Hematopoietic multipotent progenitor cell treated with erythropoietin and hydrocortisone succinate and interleukin-3 and kit ligand, for 15 days (in vitro differentiated cells): ENCODE measurements at places on chromosomes 5 and 9.

- DNase-seq = no peak
These were observed 57.4 kb downstream of the NRG2 start for GRCh38 chr5:139985733-139986132.

- DNase-seq = no peak
These were observed 19.8 kb downstream of the TRIP13 start for GRCh38 chr5:912280-913091.

DNA sequence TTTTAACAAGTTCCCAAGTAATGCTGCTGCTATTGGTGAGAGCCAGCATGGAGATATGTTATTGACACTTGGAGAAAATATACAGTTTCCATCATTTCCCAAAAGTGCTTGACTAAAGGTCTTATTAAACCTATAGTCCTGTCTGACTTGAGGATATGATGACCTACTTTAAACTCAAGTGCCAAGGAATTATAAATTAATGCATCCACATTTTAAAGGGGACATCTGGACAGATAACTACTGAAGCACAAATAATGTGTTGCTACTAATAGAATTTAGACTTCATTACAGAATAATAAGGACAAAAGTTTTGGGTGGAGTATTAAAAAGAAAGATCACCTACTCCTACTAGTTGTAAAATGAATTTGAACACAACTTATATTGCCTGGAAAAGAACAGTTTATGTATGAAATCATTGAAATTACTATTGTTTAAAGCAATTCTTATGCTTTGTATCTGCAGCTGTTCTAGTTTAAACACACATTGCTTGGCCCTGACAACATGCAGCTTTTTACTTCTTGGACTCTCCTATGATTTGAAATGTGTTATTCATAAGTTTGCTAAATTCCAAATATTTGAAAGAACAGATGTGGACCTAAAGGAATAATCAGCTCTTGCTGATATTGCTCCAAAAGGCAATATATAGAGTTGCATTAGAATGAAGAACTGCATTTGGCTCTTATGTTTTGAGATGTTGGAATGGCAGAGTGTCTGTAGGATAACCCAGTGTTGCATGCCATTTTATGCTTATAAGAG lies 73.4 kb downstream of the SGCD start:
- DNase-seq = no peak

- no peak for DNase-seq
These were observed 600.7 kb upstream of the SGCD start for GRCh38 chr5:155726267-155726666.

GRCh38 chr5:146009020-146009419 lies 72.6 kb downstream of the SH3RF2 start:
- DNase-seq = no peak

DNA sequence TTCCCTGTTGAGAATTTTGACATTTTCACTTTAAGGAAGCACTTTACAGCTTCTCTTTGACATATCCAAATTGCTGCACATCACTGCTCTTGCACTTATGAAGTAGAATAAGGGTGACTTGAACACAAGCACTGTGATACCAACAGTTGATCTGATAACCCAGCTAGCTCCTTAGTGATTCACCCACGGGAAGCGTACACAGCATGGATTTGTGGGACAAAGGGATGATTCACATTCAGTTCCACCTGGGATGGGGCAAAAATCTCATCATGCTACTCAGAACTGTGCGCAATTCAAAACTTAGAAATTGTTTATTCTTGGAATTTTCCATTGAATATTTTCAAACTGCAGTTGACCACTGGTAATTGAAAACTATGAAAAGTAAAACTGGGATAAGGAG lies 1565.5 kb upstream of the CDH9 start:
- no peak for DNase-seq

DNA sequence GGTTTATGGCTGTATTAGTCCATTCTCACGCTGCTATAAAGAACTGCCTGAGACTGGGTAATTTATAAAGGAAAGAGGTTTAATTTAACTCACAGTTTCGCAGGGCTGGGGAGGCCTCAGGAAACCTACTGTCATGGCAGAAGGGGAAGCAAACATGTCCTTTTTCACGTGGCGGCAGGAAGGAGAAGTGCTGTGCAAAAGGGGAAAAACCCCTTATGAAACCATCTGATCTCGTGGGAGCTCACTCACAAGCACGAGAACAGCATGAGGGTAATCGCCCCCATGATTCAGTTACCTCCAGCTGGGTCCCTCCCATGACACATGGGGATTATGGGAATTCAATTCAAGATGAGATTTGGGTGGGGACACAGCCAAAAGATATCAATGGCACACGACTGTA lies 13.9 kb downstream of the LRRC70 start:
- DNase-seq = no peak

GRCh38 chr5:95884017-95884325 lies 61.4 kb upstream of the GLRX start:
- no peak for DNase-seq

- no peak for DNase-seq
These were observed 222.0 kb downstream of the MAN2A1 start for GRCh38 chr5:109911731-109912130.

DNA sequence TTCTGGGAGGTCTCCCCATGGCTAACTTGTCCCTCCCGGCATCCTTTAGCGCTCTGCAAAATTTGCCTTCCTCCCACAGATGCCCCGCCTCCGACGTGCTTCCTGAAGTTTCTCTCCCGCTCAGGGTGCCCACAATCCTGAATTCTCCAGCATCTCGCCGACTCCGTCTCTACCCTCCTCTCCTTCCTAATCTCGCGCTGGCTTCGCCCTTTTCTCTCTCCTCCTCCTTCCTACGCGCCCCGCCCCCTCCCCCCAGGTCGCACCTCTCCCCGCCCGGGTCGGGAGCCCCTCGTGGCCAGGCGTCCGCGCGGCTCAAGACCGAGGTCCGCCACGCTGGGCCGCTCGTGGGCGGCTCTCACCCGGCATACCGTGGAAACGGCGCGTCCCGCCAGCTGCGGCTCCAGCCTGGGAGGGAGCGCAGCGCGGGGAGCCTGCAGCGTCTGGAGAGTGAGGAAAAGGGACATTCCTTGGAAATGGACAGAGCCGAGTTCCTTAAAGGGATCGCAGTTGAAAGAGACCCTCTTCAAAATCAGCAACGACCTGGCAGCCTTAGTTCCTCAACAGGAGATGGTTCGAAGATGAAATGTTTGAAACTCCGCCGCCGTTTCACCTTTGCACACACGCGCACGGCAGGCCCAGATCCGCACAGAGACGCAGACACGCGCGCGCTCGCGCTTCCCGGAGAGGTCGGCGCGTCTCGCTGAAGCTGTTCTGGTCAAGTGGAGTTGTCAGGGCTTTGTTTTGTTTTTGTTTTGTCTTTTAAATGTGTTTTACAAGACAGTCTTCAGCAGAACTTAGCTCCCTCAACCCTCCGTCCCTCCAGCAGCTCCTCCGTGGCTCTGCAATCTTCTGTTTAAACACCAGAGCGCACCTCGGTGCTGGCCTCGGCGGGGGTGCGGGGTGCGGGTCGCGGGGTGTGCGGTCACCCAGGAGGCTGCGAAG lies 5.0 kb upstream of the IRX2 start:
- DNase-seq = no peak

DNA sequence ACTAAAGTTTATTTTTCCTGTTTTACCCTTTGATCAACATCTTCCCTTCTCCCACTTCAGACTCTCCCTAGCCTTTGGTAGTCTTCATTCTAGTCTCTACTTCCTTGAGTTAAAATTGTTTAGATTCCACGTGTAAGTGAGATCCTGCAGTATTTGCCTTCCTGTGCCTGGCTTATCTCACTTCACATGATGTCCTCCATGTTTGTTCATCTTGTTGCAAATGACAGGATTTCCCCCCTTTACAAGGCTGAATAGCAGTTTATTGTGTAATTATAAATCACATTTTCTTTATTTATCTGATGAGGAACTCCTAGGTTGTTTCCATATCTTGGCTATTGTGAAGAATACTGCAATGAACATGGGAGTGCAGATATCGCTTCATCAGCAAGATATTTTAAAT lies 461.7 kb downstream of the CHSY3 start:
- no peak for DNase-seq

DNA sequence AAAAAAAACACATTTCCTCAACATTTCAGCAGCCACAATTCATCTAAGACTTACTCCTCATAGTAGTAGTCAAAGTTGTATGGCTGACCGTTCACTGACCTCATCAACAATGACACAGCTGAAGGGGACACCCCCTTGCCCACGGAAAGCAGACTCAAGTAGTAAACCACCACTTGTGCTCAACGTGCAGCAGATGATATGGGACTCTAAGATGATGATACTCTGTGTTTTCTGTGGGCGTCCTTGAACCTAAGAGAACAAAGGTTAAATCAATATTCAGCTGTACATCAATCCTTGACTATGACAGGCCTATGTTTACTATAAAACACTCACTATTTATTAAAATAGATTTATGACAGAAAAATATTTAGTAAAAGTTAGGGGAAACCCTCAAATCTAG lies 71.6 kb downstream of the SETX start:
- DNase-seq = no peak

GRCh38 chr5:96868603-96869371 lies 7.5 kb upstream of the ERAP2 start:
- DNase-seq = peak; percentile 51

DNA sequence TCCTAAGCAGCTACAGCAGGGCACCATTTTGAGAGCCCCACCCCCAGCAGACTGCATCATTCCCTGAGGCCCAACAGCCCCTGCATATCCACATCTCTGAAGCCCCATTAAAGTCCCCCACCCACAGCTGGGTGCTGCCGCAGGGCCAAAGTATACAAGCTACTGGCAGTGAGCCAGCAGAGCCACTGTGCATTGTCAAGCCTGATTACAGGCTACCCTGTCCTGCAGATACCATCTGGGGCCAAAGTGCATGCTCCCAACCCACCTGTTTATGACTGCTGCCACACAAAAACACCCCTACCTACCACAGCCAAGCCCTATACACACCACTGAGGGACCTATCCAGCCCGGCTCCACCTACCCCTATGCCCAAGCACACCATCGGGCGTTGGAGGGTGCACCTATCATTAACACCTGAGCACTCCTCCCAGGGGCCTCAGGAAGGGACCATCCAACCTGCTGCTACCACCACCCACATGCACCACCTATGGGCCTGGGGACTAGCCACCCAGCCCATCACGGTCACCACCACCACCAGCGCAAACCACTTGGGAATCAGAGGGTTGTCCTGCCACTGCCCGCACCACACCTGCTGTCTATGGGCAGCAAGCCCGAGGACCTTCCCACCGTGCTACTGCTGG lies 105.0 kb downstream of the PLPP1 start:
- DNase-seq = no peak

DNA sequence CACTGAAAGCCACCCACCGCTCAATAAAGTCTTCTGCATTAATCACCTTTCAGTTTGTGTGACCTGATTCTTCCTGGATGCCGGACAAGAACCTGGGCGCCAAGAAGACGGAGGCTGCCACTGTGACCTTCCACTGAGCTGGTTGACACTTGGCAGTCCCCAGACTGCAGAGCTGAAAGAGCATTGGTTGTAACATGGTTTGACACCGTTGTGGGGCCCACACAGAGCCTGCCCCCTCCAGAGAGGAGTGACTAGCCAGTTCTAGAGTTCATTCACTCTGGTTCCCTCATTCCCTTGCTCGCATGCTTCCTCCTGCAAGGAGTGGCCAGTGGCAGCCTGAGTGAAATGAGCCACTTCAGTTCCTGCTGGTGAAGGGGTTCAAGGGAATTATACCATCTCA lies 86.2 kb upstream of the ANXA1 start:
- no peak for DNase-seq

DNA sequence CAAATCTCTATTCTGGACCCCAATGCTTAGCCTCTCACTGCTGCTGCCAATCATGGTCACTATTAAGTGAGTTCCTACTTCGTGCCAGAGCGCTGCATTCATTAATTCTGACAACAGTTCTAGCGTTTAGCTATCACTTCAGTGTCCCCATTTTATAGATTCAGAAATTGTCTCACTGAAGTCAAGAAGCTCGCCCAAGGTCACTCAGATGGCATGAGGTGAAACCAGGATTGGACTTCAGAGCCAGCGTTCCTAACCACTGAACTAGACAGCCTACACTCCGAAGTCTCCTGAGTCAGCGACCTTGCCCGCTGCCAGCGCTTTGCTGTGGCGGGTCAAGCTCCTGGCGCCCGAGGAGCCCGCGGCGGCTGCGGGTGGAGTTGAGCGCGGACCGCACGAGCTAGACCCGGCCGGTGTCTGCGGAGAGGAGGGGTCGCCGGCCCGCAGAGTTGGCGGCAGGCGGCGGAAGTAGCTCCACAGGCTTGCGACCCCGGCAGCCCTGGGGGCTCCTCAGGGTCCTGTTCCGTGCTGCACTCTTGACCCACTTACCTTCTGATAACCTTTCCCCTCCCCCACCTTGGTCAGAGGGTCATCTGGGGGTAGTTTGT lies 2.1 kb upstream of the GABRB2 start:
- no peak for DNase-seq

- DNase-seq = no peak
These were observed 132.5 kb downstream of the CACNA1B start for GRCh38 chr9:138009803-138010690.

DNA sequence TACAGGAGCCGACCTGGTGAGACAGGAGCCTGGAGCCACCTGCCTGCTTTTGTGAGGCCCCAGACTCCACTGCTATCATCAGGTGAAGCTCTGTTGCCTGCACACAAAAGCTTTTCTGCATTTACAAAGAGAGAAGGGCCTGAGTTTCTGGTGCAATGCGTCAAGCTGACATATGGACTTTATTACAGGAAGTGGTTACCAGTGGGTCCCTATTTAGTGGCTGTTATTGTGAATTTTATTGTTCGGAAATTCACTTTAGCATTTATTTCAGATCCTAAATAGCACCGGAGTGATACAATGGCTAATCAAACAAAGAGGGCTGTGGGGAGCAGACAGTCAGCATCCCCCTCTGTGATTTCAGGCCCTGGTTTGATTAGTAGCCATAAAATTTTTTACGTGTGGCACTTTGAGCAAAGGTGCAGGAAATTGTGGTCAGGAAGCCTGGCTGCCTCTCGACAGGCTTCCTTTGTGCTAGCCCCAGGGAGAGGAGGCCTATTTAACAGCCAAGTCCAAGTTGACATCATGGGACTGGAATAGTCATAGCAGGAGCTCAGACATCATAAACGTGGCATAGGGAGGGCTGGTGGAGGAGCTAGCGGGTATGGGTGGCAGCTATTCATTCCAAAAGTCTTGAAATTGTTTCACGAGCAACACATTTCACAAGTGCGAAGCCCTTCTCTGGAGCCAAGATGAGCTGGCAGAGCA lies 8.4 kb downstream of the TGFBI start:
- DNase-seq = no peak

DNA sequence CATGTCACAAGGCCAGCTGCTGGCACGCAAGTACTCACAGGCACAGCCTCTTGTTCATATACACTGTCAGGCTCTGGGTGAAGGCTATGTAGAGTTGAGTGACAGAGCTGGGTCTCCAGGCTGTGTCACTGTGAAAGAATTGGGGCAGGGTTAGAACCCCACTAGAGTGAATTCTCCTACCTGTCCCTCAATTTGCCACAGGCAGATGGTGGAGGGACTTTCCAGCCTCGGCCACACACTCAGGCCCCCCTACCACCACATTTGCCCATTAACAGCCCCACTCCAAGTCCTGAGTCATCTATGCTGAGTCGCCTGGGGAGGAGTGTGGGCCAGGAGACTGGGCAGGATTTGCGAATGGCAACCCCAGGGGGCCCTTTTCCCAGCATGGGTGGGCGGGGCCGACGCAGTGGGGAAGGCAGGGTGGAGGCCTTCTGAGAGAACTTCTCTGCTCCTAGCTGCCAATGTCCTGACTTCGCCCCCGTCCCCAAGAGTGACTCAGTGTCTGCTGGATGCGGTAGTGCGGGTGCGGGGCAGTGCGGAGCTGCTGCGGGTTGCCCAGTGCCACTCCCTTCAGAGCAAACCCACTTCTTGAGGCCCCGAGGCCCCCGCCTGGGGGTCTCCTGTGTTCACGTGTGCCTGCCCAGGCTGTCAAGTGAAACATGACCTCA lies 50.3 kb upstream of the PSD2 start:
- DNase-seq = no peak
